Fibroblast of skin of abdomen (primary cell): ENCODE measurements at places on chromosomes 4 and X.
A peak's percentile ranks its signal among the peaks of the same experiment; 100 is the strongest.

DNA sequence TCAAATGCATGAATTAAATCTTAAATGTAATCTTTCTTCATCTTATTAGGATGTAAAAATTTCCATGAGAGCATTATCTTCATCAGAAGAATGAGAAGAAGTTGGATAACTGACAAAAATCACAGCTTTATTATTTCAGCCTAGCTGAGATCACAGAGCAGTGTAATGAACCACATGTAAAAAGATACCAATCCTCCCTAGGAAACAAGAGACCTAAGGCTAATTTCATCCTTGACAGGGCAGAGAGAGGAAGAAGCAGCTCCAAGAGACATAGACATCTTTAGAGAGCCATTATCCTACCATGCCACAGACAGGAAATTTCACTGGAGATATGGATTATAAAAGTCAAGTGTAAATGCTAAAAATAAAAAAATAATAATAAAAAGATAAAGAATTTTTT lies 40.9 kb upstream of the IL15 start:
- no peak for DNase-seq

GRCh38 chr4:25088093-25088952 lies 57.6 kb upstream of the LGI2 start:
- DNase-seq: peak; percentile 39

GRCh38 chrX:29434939-29435338 lies 780.4 kb upstream of the MAGEB2 start:
- DNase-seq: no peak

DNA sequence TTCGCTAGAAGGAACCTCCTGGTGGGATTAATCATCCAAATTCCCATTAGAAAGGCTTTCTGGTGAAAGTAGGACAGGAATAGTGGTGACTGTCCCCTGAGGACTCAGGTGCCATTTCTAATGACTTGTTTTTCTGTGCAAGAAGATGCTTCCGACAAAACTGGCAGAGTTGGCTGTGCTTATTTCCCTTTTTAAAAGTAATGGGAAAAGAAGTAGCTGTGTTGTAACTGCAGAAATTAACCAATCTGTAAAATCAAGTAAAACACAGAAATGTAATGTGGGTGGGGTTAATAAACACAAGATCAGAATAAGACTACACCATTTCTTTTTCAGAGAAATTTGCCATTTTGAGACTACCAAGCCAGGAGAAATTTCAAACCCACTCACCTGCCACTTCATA lies 55.0 kb upstream of the FAM9B start:
- no peak for DNase-seq

DNA sequence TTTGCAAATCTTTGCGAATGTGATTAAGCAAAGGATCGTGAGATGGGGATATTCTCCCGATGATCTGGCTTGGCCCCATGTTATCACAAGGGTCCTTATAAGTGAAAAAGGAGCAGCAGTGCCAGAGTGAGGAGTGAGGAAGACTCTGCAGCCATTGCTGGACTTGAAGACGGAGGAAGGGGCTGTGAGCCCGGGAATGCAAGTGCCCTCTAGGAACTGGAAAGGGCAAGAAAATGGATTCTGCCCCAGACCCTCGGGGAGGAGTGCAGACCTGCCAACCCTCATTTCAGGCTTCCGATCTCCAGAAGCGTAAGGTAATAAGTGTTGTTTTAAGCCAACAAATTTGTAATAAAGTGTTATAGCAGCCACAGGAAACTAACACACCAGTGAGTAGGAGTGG lies 76.3 kb downstream of the EVC start:
- DNase-seq: no peak

GRCh38 chrX:130110379-130111219 lies at the start of gene ELF4:
TSS of gene ELF4 (minus strand) at chrX:130110497. CDS start at chrX:130081330, 29,167 bp downstream.
- peak; percentile 72 for DNase-seq

- DNase-seq: no peak
These were observed 37.9 kb downstream of the WDR1 start for GRCh38 chr4:10078481-10079233.

DNA sequence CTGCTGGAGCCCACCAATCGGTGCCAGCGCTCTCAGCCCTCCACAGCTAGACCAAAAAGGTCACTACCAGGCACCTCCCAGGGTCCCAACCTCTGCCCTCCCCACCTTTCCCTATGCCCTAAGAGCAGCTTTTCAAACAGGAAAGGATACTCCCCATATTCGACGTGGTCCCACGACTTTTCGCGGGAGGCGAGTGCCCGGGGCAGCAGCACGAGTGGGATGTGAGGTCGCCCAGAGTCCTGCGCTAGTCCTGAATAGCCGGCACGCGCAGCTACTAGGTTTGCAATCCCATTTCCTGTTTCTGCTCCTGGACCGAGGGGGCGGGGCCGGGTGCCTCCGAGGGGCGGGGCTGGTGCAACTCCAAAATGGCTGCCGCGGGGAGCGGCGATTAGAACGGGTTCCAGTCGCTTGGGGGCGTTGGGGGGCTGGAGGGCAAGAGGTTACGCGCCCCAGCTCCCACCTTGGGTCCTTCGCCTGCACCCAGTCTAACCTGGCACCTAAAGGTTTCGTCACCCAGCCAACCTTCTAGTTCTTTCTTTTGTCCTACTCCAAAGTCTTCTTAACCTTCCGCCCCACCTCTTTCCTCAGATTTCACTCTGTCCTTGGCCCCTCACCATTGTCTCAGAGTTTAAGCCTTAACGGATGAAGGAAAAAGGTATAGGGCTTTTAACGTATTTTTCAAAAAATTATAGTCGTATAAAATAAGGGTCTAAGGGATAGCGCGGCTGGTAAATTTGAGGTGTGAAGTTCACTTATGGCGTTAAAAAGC lies 85.0 kb upstream of the TENT5D start:
- peak; percentile 21 for DNase-seq

DNA sequence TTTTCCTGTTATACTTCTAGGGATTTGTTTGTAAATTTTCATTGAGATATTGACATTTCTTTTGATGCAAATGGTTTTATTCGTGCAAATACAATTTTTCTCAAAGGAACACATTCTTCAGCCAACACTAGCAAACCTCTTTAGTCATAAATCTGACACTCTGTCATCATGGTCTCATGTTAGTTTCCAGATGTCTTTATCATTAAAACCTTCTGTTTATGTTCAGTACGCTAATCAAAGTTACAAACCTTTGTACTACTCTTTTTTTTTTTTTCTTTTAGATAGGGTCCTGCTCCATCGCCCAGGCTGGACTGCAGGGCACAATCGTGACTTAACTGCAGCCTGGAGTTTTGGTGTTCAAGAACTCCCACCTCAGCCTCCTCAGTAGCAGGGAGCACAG lies 7.1 kb downstream of the SLC25A31 start:
- DNase-seq: peak; percentile 28

DNA sequence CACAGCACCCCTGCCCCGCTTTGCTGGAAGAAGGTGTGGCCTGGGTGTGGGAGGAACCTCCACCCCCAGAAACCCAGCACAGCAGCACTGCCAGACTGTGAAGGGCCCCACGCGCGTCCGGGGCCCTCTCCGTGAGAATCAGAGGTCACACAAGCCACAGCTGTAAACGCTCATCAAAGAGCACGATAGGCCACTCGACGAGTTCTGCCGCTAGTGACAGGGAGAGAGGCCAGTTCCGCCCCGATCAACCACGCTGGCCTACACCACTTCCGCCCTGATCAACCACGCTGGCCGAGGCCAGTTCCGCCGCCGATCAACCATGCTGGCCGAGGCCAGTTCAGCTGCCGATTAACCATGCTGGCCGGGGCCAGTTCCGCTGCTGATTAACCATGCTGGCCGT lies 25.9 kb upstream of the ADRA2C start:
- DNase-seq: no peak
